ENCODE measurements at places on chromosomes 2 and 18.

GRCh38 chr2:47069628-47070154 is 85.4 kb downstream of the STPG4 start:
- DNase-seq = peak; percentile 93

DNA sequence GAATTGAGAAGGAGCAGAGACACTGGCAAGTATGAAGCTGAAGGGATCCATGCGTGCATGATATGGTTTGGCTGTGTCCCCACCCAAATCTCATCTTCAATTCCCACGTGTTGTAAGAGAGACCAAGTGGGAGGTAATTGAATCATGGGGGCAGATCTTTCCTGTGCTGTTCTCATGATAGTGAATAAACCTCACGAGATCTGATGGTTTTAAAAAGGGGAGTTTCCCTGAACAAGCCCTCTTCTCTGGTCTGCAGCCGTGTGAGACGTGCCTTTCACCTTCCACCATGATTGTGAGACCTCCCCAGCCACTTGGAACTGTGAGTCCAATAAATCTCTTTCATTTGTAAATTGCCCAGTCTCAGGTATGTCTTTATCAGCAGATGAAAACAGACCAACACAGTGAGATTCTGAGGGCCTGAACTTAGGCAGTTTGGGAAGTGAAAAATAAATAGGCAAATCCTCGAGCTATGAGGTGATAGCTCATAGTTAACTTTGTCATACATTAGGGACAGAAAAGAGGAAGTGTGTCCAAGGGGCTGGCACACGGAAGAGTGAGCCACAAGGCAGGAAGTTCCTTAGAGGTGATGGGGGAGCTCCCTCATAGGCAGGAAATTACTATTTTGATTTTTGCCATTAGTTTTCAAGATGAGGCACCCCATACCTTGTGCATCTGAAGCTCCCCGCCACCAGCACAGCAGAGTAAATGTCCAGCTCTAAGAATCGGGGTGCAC is 658.8 kb upstream of the ID2 start:
- no peak for DNase-seq

DNA sequence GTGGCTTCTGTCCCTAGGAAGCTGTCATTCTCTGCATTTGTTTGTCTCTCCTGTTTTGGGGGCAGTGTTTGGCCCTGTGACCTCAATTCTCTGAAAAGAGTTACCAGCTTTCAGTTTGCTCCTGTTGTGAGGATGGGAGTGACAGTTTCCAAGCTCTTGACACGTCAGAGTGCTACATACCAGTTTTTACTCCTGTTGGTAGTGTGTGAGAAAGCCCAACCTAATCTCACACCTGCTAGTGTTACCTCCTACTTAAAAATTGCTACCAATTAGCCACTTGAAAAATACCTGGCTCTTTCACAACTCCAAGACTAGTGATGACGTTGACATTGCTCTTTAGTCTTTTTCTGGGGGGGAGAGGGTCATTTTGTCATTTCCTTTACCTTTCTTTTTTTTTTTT is 14.1 kb downstream of the SKA1 start:
- DNase-seq = no peak

DNA sequence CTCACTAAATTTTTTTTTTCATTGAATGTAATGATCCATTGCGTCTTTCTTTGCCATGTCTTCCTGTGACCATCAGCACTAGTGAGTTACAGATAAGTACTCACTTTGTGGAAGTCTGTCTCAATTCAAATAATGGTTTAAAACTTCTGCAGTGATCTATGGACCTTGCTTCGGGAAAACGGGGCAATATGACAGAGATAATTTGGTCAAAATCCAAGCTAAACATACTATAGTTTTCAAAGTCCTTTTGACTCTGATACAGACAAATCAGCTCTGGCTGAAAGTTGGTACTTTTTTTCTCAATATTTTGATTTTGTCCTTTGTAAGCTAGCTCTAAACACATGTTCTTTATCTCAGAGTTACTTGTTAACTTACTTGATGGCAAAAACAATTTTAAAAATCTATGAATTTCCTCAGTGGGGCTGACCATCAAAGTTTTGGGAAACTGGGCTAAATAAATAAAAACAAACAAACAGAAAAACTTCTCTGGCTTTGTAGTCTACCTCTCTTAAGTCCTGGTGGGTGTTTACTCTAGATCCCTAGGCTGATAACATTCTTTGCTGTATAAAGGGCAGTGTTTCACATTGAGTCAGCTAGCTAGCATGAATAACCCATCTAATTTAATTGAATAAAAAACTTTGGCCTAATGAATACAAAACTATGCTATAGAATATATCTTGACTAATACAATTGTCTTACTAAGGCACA is 327.6 kb downstream of the RDH14 start:
- no peak for DNase-seq

DNA sequence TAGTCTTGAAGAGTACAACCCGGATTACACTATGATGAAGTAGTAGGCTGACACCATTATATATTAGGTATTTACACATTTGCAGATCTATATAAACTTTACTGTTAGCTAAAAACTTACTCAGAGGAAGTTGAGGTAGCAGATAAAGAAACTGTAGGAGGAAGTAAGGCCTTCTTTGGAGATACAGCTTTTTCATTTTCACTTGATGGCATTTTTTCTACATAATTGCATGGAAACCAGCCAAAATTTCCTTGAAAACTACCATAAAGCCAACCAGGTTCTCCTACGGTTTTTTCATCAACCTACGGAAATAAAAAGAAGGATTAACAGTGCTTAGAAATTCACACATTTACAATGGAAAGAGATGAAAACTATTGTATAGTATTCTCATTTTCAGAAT is 86.6 kb downstream of the FAM228A start:
- no peak for DNase-seq

- DNase-seq = no peak
Observed at GRCh38 chr2:41326851-41327250, 721.0 kb upstream of the PKDCC start.

DNA sequence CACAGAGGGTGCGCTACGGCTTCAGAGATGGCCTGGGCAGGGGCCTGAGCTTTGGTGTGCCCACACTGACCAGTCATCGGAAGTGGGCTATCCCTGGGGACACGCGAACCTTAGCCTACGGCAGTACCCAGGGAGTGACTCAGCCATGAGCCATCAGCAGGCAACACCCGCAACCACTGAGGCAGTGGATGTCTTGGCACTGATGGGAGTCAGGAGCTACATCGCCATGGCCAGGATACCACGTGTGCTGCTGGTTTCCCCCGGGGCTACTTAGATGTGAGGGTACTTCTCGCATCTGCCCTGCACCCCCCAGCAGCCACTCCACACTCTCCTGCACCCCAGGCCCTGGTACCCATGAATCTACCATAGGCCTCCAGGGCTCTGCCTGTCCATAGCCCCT is 12.8 kb upstream of the HPCAL1 start:
- DNase-seq = no peak

DNA sequence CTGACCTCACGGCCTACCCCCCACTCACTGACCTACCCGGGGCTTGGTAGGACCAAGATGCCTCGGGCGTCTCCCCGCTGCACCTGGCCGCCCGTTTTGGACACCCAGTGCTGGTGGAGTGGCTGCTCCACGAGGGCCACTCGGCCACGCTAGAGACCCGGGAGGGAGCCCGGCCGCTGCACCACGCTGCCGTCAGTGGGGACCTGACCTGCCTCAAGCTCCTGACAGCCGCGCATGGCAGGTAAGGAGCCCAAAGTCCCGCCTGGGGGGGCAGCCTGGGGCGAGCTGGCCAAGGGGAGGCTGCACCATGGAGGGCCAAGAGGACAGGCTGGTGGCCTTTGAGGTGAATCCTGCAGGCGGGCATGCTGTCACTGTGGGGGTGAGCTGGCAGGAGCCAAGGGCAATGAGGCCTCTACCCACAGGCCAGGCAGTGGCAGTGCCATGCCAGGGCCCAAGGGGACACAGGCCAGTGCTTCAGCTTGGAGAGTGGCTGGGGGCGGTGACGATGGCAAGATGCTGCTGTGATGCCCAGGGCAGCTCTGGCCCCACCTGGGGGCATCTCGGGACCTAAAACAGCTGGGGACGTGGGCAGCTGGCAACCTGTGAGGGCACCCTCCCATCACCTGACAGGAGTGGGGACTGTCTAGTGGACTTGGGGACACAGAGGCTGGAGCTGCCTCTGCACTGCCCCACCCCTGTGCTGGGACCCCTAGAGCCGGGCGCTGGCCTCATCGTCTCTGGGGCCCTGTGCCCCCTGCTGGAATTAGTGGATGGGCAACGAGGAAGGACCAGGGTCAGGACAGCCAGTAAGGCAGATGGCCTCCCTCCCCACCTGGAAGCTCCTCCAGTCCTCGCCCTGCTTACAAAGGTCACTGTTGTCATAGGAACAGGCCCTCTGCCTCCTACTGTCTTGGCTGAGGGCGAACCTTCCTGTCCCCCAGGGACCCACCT is 2.0 kb downstream of the ESPNL start:
- no peak for DNase-seq

DNA sequence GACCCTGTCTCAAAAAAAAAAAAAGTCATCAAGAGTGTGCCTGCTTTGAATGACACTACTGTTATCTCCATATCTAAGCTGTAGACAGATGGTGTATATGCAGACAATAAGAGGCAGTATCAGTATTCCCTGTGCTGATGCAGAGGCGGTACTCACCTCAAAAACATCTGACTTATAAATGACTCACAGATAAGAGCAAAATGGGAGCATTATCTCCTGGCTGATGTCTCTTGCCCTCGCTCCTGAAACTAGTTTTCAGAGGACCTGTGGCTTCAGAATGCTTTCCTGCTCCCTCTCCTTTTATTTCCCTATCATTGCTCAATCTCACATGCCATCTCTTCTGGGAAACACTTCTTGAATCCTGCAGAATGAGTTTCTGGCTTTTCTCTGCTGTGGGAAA is 289.6 kb downstream of the PTPRM start:
- DNase-seq = no peak

DNA sequence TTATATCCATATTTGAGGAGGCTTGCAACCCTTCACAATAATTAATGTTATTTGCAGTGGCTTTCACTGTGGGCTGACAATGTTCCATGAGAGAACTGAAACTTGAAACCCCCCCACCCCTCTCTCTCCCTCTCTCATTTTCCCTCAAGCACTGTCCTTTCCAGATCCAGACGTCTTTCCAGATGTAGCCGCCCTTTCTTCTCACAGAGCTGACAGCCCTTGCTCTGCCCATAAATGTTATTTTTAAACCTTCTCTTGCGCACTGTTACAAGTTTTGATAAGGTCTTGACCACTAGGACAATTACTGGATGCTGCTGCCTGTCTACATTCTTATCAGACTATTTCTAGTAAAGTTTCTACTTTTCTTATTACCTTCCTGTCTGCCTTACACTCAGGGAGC is 91.4 kb upstream of the LINC00305 start:
- DNase-seq = no peak

DNA sequence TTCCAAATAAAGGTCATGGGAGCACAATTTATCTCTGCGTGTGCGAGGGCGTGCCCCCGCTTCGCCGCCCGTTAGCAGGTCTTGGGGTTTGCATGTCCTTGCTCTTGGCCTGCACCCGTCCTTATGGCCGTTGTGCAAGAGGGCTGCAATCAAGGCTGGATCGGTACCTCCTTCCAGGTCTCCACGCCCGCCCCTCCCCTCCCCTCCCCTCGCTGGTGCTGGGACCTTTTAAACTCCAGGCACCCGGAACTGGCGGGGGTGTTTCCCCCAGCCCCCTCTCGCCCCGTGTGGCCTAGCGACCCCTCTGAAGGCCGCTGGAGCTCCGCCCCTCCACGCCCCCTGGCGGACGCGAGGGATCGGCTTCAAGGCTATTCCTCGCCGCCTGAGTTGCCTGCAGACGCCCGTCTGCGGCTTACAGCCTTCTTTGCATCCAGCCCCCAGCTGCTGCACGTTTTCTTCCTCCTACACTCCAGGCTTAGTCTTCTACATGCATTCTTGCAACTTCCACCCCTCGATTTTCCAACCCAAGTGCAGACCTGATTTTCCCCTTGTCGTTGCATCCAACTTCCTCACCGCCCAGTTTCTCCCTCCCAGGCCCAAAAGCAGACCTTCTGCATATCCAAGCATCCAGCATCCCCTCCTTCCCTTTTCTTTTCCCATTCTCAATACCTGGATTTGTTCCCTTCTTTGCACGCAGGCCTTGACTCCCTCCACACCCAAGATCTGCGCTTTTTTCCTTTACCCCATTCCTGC is 577 bp downstream of the IDH1 start:
- peak; percentile 90 for DNase-seq

DNA sequence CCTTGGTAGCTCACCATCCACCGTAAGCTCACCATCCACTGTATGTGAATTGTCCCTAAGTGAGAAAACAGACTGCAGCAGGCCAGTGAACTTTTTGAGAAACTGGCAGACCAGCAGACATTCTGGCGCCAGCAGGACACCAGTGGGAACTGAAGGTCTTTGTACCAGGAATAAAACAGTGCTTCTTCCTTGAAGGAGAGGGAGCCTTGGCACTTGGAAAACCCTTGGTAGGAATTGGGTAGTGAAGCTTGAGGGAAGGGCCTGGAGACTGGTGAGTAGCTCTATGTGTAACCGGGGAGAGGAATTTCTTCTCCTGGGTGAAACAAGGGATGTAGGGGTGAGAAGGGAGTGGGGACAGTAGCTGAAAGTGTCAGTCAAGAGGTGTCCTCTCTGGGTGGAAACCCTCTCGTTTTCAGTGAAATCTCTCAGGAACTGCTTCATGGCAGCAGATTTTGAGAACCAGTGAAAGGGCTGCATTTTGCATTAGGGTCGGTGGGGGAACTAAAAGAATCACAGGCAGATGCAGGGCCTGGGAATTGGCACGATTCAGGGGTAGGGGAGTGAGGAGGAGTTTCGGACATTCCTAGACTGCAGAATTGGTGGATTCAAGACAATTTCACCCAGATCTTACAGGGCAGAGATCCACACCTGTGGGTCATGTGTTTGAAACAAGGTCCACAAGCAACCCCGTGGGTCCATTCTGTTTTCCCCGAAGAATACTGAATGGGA is 131.5 kb upstream of the DLX2 start:
- peak; percentile 41 for DNase-seq

- peak; percentile 64 for DNase-seq
Observed at GRCh38 chr2:168635065-168635577, 167.3 kb upstream of the NOSTRIN start.

- DNase-seq = no peak
Observed at GRCh38 chr2:237261327-237261726, 152.6 kb downstream of the COL6A3 start.

DNA sequence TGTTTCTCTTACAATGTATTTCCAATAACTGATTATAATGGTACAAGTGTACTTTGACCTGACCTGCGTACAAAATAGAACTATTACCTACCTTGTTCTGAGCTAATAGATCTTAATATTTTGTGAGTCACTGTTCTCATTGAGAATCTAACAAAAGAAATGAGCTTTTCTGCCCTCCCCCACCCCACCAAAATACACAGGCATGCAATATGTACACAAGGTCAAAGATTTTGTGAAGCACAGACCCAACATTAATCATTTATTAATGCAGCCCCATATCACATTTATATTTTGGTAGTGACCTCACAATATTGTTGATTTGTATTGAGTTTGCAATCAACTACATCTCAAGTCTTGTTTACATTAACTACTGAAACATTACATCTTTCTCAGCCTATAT is 86.5 kb downstream of the CDH20 start:
- no peak for DNase-seq

Measured in colonic mucosa (tissue), 4 donors.